HFFc6 (cell line): ENCODE measurements at places on chromosomes 11 and 22.
A peak's percentile ranks its signal among the peaks of the same experiment; 100 is the strongest.

- DNase-seq: no peak
Observed at GRCh38 chr11:118224511-118225188, at the start of gene JAML. Gene JAML (minus strand): TSS chr11:118225011. CDS start chr11:118214866, 10,145 bp downstream.

GRCh38 chr11:43699870-43700269 is 19.3 kb downstream of the HSD17B12 start:
- no peak for DNase-seq

- no peak for DNase-seq
Observed at GRCh38 chr11:3225826-3226750, 6.1 kb downstream of the MRGPRE start.

- no peak for DNase-seq
Observed at GRCh38 chr11:68099474-68100405, 21.4 kb downstream of the CHKA start.

- peak; percentile 73 for DNase-seq
Observed at GRCh38 chr22:20021196-20022181, 579 bp downstream of the TANGO2 start.

DNA sequence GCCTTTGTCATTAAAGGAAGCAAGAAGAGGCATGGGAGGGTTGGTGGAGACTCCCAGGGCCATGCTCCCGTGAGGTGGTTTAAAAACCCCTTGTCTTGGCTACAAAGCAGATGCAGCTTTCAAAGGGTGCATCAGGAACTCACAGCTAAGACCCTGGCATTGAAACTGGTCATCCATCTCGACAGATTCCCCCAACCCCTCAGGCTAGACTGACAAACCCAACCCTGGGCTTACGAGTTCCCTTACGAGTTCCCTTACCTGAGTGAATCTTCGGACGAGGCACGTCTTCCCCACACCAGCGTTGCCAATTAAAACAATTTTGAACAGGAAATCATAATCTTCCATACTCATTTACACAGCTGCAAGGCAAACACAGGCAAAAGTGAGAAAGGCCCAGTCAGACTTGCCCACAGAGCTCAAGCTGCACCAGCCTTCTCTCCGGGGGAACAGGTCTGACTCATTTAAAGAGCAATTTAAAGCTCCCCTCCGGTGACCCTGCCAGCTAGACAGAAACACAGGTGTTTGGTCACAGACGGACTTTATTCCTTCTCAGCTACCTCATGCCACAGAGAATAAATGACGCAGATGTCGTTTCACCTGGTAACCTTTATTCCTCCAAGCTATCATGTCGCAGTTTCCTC is 74.6 kb downstream of the RAB30 start:
- DNase-seq: no peak

- no peak for DNase-seq
Observed at GRCh38 chr11:707817-708420, 1.9 kb downstream of the EPS8L2 start.

- no peak for DNase-seq
Observed at GRCh38 chr11:70866834-70867233, 385.5 kb downstream of the SHANK2 start.

DNA sequence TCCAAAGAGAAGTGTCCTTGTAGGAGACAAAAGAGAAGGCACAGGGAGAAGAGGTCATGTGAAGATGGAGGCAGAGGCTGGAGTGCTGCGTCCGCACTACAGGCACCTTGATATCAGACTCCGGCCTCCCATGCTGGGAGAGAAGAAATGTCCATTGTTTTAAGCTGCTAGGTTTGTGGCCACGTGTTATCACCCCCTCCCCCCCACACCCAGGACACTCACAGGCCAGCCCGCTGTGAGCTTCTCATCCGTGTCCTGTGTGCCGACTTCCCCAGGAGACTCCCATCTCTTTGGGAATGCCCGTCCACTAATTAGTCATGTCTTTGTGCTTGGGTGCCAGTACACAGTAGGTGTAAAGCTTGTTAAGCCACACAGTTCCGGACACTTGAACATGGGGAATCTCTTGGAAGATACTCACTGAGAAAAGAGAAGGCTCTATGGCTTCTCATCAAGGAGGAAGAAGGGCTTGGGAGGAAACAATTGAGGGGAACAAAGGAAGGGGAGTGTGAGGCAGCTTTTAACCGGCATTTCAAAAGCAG is 1234.7 kb downstream of the TBC1D22A start:
- no peak for DNase-seq

- no peak for DNase-seq
Observed at GRCh38 chr11:118565051-118565450, 680 bp downstream of the IFT46 start.

- no peak for DNase-seq
Observed at GRCh38 chr11:118924591-118925585, 838 bp downstream of the BCL9L start.

- DNase-seq: no peak
Observed at GRCh38 chr11:130188047-130188446, 28.5 kb downstream of the ST14 start.

DNA sequence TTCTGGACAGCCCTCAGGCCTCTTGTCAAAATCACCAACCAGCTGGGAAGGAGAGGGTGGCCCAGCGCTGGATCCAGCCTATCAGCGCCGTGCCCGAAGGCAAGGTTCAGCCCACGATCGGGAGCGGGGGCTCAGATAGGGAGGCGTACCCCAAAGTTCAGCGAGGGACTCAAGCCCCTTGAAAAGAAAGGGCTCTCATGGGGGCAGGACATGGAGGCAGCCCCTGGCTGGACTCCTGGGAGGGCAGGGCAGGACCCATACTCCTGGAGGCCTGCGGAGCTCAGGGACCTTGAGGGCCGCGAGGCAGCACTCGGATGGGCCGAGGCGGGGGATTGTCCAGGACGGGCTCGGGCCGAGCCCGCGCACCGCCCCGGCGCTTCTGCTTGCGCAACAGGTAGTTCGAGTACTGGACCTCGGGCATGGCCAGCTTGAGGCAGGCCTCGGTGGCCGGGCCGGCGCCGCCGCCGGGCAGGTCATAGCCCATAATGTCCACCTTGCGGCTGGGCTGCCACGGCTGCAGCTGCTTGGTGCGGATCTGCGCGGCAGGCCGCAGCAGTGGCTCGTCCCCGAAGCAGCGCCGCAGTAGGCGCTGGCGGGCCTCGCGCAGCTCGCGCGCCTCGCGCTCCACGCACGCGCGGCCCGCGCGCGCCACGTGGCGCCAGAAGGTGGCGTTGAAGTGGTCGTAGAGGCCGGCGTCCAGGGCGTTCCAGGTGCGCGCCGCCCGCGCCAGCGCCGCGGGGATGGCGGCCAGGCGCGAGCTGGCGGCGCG is 6.5 kb downstream of the GAL3ST3 start:
- DNase-seq: no peak

DNA sequence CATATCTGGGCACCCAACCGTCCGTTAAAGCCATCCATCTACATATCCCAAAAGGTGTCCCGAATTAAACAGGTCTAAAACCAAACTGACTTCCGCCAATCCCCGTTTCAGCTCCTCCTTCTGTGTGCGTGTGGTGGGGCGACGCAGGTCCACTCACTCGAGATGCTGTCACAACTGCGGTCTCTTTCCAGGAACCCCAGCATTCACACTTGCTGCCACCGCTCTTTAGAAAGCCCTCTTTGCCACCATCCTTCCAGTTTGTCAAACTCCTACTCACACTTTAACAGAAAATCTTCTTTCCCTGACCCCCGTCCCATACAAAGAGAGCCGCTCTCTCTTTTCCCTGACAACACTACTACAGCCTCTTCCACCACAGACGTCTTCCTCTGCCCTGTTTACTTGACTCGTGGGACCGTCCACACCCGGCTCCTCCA is 467 bp downstream of the ESS2 start:
- peak; percentile 11 for DNase-seq

- DNase-seq: no peak
Observed at GRCh38 chr11:3925513-3925912, 70.0 kb downstream of the STIM1 start.

GRCh38 chr11:75811485-75811884 is 3.5 kb upstream of the UVRAG start:
- no peak for DNase-seq

GRCh38 chr22:27930331-27931060 is 11.4 kb upstream of the PITPNB start:
- DNase-seq: peak; percentile 15

GRCh38 chr11:33542921-33543320 is 157.7 kb downstream of the C11orf91 start:
- DNase-seq: peak; percentile 37
